Stimulated activated CD4-positive, alpha-beta T cell treated with anti-CD3 and anti-CD28 coated beads, Interleukin-1b, Interleukin-23, amount 100 ng/mL, for 1 hour (primary cell): ENCODE measurements at places on chromosomes 12 and 14.

DNA sequence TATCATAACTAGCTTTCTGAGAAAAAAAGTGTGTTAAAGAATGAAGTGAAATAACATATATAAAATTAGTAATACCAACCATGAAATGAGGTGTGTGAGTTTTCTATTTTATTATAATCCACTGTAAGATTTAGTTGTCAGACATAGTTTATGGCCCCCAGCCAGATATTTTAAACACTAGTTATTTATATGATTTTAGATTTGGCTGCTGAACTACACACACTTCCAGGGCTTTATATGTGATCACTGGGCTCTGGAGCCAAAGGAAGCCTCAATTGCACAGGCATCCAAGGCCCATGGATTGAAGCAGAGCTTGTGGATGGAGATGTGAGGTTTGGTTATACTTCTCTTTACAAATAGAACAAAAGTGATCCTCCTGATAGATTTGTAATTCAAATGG, 48.7 kb upstream of the CNTN1 start:
- DNase-seq, result no peak

- no peak for DNase-seq
Observed at GRCh38 chr14:92439537-92440344, 73.8 kb upstream of the RIN3 start.

DNA sequence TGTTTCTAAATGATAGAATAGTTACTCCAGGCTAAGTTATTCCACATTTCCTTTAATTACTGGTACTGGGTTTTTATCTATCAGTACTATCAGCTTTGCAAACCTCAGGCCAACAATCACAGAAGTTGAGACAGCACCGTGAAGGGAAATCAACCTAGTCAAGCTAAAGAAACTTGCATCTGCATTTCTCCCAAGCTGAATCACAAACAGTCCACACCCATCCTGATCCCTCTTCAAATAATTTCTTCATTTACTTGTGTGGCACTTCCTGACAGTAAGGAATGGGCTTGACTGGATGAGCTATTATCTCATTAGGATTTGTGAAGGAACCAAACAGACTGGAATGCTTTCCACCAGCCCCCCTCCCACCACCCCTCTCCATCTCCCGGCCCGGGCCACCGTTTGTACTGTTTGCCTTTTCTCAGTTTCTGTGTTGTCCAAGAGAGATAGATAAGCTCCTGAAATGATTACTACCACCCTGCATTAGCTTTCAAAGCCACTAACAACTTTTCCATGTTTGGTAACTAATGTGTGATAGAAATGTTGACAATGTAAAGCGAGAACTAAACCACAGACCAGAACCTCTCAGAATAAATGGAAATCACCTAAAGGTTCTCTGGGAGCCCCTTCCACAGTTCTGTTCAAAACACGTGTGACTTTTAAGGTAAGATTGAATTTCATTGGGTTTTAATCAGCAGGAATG, 236.3 kb downstream of the SLC25A21 start:
- DNase-seq, result no peak

DNA sequence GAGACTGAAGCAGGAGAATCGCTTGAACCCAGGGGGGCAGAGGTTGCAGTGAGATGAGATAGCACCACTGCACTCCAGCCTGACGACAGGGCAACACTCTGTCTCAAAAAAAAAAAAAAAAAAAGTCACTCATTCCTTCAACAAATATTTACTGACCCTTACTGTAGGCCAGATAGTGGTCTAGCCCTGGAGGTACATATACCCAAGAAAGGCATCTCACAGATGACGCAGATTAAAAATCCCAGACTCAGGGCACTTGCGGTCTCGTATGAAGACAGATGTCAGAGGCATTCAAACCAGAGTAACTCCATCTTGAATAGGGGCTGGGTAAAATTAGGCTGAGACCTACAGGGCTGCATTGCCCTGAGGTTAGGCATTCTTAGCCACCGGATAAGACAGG, 44.8 kb downstream of the CLMN start:
- DNase-seq, result no peak

DNA sequence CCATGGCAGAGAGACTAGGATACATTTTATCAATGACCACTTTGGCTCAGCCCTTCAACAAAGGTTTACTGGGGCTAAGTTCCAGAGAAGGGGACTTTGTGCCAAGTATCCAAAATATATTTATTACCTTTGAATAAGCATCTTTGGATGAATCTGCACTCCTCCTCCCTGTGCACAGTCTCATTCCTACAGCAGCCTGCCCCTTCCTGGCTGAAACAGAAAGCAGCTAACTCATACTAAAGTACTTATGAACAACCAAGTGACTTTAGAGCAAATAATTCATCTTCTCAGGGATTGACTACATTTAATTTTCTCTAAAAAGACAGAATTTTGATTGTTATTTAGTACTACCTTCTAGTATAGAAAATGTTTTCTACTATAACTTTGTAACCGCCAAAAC, 47.8 kb upstream of the ETV6 start:
- DNase-seq, result no peak

DNA sequence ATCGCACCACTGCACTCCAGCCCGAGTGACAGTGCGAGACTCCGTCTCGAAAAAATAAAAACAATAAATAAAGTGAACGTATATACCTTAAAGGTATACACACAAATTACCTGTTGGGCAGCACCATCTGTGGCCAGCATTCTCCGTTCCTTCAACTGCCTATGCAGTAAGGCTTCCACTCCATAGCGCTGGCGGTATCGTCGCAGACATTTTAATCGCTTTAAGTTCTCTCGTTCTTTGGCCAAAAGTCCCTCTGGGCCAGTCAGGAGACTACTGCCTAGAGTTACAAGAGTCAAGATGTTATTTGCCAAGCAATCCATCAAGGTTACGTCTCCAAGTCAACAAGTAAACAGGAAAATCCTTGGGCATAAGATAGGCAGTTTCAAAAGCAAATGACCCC, 13.0 kb downstream of the KANSL2 start:
- DNase-seq, result no peak

DNA sequence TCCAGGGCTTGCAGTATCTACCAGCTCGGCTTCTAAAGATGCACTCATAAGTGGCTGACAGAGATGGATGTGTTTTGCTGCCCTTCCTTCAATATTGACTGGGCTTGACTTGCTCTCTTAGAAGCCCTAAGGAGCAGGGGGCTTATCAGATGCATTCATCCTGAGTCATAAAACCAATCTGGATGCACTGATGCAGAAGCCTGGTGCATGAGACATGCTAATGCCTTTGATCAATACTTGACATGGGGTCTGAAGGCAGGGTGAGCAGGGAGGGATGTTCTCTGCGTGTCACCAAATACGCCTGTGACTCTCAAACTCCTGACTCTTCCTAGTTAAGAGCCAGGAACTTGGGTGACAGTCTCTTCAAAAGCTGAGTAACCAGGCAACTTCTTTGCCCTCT, 77.8 kb upstream of the HSPB8 start:
- no peak for DNase-seq

DNA sequence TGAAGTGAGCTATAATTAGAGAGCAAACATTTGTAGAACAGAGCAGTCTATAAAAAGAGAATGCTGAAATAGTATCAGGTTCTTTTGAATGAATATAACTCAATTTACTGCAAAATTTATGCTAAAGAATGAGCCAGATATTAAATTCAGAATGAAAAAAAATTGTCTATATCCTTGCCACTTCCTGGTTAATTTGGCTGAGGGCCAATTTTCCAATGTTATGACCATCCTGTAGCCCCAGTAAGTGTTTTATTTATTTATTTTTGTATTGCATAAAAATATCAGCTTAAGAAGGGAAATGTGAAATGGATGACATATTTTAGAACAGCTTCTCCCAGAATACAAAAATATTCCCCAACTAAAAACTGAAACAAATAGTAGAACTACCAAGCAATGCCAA, 263.4 kb downstream of the SOX5 start:
- no peak for DNase-seq

DNA sequence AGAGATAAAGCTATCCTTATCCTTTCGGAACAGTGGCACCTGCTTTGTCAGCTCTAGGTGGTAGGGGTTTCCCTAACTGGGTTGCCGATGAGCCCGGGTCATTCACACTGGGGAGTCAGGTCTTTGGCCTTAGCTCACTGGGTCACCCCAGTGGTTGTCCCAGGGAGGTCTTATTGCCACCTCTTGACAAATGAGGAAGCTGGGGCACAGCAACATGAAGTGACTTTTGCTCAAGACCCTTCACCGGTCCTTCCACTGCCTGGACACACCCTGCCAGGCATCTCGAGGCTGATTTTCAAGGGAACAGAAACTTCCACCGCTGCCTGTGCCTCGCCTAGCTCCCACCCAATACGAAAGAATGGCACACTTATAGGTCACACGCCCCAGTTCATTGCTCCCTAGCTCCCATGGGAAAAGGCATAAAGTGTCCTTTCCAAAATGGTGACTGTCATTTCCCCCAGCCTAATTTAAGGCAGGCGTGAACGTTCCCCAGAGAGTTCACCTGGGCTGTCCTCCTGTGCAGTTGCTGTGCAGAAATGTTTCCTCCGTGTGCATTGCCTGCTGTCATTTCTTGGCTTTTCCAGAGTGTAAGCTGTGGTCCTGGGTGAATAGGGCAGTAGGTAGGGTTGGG, 156.1 kb upstream of the CCND2 start:
- no peak for DNase-seq

DNA sequence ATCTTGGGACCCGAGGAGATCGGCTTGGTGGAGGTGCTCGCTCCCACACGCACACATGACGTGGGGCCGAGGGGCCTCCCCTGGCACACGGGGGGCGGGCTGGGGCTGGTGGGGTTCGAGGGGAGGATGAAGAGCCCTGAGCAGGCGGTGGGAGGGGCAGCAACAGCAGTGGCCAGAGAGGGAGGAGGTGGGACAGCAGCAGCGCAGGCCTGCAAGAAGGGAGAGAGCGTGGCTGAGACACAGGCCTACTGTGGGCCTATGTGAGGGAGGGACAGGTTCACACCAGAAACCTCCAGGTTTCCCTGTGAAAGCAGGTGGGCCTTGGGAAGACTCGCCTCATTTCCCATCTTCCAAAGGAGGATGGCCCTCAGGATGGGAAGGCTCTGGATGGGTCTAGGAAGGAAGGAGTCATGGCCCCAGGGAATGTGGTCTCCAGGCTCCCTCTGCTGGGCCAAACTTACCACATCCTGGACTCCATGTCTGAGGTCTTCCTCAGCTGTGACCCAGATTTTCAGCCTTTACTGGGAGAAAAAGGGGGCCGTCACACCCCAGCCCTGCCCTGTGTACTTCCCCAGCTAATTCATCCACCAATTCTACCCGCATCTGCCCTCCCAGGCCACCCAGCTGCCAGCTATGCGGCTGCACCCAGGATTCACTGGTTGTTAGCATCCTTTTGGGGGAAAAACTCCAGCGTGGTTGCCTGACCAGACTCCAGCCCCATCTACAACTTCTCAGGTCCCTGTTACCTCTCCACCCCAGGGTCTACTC, 2.8 kb downstream of the PIANP start:
- no peak for DNase-seq

DNA sequence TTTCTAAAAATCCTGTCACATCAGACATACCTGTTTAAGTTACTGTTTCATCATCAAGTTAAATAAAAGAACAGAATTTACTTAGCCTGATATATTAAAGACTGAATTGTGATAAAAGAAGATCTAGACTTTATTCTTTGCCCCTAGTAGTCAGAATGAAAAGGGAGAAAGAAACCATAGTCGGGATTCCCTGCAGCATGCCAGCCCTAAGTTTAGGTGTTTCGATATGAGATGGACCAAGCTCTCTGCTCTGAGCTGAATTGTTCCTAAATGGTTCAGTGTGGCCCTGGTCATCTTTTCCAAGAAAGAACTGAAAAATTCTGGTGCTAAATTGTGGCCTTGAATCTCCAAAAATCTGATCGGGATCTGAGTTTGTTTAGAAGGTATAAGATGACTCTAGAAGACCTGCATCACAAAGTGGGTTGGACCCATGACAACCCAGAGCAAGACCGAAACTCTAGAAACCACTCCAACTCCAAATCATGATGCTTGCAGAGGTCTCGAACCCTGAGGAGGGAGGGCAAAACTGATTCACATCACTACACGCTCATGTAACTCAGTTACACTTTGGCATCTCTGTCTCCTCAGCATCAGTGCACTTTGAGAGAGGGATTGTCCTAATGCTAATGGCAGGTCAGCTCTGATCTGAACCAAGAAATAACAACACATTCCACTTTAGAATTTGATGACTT, 15.7 kb downstream of the PTGER2 start:
- DNase-seq, result no peak

DNA sequence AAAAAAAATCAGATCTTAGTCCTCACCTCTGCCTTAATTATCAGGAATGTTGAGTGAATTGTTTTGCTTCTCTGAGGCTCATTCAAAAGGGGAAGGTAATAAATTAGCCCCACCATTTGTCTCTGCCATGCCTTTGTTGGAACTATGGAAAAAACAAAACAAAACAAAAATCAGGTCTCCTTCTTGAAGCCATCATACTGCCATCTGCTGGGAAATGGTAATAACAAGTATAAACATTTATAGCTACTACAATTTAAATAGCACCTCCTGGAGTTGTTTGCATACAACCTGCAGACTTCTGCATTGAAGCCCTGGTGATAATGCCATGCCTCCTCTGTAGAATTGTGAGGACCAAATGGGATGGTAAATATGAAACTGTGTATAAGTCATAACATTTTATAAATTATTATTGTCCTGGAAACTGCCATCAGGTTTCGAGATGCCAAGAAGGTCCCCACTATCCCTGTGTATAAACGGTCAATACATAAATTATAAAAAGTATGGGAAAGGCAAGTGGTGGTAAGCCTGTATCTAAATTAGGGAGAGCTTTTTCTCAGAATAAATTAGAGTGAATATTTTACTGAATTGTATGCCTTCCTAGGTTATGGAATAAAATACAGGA, 87.2 kb upstream of the FGD4 start:
- DNase-seq, result no peak
